ENCODE measurements at places on chromosomes 16 and 17. TPM values are rescaled to one million over a fixed set of nuclear protein-coding genes. Genes with fewer than 3 reads are reported as not detected.

DNA sequence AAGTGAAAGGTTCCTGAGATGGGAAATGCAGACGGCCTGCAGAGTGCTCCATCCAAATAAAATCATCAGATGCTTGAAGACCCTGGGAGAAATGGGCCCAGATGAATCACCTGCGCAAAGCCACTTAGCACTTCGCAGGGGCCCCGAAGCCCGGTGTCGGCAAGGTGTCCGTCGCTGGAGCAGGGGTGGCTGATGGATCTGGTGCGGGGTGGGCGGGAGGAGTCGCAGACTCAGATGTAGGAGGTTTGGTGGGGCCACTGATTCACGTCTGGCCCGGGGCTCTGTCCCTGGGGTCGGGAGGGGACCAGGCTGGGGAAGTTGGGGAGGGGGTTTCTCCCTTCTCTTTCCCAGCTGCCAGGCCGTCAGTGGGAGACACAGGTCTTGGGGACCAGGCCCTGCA is 21.6 kb upstream of the SSTR5 start:
- DNase-seq = no peak
- no peaks in the 10 kb centered on the region for H3K36me3 ChIP-seq
- peaks cover 4% of the 10 kb centered on the region for H3K27me3 ChIP-seq
- no peaks in the 10 kb centered on the region for H3K4me1 ChIP-seq
- H3K27ac ChIP-seq = no peak overlapping the region

DNA sequence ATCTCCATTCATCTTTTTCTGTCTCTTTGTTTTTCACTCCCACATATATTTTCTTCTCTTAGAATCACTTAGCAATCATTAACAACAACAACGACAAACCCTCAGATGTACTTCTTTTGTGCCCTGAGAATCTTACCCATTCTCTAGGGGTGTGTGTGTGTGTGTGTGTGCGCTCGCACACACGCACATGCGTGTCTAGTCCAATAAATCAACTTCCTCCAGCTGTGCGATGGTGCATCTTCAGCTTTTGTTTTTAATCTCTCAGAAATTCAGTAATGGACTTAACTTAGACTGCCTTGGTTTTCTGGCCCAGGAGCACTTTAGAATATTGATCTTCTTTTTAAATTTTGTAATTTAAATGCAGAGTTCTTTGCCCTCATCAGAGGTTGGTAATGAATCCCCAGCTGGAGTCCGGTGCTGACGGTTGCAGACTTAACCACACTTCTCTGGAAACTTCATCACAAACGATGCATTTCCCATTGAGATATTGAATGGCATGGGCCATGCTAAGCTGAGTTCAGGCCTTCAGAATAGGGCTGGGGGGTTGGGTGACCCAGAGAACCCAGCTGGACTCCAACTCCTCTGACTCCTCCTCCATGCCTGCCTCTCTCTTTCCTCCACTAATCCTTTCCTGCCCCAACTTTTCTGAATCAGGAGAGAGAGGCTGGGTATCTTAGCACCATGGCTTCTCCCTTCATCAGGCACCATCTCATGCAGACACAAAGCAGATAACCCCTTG is 193.9 kb downstream of the ZNF18 start:
- H3K4me3 ChIP-seq = no peak overlapping the region
- H3K4me1 ChIP-seq = no peaks in the 10 kb centered on the region
- H3K27ac ChIP-seq = no peak overlapping the region
- no peaks in the 10 kb centered on the region for H3K36me3 ChIP-seq
- no peaks in the 10 kb centered on the region for H3K27me3 ChIP-seq
- no peak for DNase-seq

DNA sequence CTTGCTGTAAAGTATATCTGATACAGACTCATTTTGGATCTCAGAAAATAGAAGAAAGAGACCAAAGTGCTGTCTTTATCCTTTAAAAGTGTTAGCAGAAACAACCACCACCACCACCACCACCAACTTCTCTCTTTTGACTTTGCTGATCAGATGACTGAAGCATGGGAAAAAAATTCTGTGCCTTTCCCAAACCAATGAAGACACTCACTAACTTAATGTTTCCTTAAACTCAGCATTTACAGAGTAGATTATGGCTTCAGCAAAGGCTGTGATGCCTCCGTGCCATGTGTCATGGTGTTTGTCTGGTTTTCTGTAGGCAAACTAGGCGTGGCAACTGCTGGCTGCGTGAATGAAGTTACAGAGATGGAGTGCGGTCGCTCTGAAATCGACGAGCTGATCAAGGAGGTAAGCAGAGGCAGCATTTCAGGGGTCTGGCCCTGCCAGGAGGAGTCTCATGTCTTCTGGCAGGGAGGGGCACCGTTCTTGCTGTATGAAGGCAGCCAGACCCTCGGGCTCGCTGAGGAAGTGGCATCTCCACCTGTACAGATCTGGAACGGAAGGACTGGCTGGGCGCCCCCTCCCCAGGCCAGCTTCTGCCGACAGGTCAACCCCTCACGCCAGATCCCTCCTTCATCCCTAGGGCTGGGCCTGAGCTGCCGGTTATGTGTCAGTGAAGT is 12.4 kb downstream of the IRF8 start:
- no peaks in the 10 kb centered on the region for H3K27me3 ChIP-seq
- H3K36me3 ChIP-seq = no peaks in the 10 kb centered on the region
- no peak overlapping the region for H3K27ac ChIP-seq
- no peaks in the 10 kb centered on the region for H3K4me1 ChIP-seq
- H3K4me3 ChIP-seq = no peak overlapping the region

DNA sequence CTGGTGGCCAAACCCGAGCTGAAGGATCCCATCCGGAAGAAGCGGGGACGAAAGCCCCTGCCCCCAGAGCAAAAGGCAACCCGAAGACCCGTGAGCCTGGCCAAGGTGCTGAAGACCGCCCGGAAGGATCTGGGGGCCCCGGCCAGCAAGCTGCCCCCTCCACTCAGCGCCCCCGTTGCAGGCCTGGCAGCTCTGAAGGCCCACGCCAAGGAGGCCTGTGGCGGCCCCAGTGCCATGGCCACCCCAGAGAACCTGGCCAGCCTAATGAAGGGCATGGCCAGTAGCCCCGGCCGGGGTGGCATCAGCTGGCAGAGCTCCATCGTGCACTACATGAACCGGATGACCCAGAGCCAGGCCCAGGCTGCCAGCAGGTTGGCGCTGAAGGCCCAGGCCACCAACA is 5.9 kb downstream of the CBX2 start:
- no peaks in the 10 kb centered on the region for H3K36me3 ChIP-seq
- H3K27me3 ChIP-seq = peaks cover 16% of the 10 kb centered on the region
- H3K27ac ChIP-seq = no peak overlapping the region
- no peak overlapping the region for H3K4me3 ChIP-seq

Gene NPIPA3
- 1.2 TPM for polyA plus RNA-seq

All from keratinocyte (primary cell).